Activated T-cell treated with anti-CD3 and anti-CD28 coated beads for 24 hours (primary cell): ENCODE measurements at places on chromosomes 1 and 21.
A peak's percentile ranks its signal among the peaks of the same experiment; 100 is the strongest.

GRCh38 chr1:68049941-68050878, at the start of gene DIRAS3:
Gene DIRAS3, minus strand, starts transcription at chr1:68050627. Its CDS starts 3,330 bp downstream, at chr1:68047297.
- no peak for DNase-seq

DNA sequence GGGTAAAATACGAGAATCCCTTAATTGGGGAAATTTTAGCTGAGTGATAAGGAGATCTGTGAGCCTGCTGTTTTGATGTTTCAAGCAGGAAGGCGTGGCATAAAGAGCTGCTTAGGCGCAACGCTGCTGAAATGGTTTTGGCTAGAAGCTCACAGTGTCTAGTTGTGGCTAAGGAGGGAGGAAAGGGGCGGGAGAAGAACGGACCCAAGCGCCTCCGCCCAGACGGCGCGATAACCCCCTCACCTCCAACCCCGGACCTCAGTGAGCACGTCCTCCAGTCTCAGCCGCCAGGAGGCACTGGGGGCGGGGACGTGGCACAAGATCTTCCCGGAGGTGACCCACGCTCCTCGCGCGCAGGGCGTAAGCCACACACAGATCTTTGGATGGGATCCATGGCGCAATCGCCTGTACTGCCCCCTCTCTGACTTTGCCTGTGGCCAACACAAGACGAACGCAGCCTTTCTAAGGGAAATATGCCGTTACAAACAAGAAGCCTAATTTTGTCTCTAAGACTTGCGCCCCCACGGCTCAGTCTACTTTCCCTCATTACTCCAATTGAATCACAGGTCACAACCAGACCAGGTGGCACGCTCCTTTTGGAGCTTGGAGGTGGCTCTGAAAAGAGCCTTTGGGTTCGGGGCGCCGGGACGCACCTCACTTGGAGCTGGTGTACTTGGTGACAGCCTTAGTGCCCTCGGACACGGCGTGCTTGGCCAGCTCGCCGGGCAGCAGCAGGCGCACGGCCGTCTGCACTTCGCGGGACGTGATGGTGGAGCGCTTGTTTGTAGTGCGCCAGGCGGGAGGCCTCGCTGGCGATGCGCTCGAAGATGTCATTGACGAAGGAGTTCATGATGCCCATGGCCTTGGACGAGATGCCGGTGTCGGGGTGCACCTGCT, 23.4 kb upstream of the RNF187 start:
- DNase-seq: peak; percentile 42

DNA sequence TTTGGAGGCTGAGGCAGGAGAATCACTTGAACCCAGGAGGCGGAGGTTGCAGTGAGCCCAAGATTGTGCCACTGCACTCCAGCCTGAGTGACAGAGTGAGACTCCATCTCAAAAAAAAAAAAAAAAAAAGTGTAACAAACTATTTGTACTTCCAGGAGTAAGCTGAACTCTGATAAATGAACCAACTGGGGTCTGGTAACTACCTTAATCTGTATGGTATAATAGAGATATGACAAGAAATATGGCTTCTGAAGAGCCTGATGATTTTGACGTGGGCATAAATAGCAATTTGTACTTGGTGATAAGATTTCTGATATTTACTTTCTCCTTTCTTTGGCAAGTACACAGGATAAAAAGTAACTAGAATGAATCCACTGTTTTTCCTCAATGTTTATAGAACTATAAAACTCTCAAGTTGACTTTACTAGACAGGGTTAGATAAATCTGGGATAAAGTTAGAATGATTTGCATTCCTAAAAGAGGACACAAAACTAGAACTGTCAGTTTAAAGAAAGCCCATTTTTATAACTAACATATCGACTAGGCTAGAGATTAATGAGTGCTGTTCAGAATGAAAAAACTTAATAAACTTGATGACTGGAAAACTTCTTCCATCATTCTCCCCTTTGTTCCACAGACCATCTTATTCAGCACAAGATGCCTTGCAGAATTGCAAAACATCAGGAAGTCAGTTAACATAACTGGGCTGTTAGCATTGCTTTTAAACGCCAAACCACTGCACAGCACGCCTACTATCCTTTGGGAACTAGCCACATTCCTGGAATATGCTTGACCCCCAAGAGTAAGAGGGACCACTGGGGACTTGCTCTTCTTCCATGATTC, 51.5 kb upstream of the EDARADD start:
- no peak for DNase-seq

DNA sequence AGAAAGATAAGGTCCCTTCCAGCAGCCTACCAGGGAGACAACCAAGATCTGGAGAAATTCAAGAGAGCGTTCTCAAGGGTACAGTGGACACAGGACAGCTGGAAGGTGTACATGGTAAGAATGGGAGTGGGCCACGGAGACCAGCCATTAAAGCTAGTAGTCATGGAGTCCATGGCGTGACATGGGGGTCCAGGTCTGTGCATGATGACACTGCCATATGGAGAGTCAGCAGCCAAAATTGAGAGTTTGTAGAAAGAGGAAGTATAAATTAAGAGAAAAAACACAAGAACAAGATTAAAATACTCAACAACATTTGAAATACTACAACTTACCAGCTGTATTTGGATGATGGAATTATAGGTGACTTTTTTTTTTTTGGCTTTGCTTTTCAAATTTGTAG, 7.9 kb upstream of the LORICRIN start:
- DNase-seq: no peak

GRCh38 chr1:182270731-182271130, 120.9 kb downstream of the GLUL start:
- DNase-seq: no peak

GRCh38 chr1:230548357-230548756, 93.9 kb upstream of the COG2 start:
- DNase-seq: no peak
